AG04450 (cell line): ENCODE measurements at places on chromosomes 7 and 10.

- DNase-seq = no peak
Observed at GRCh38 chr7:54426406-54426805, 115.8 kb upstream of the VSTM2A start.

GRCh38 chr7:32244806-32245345 is 174.7 kb upstream of the PDE1C start:
- DNase-seq = no peak

- no peak for DNase-seq
Observed at GRCh38 chr7:99242682-99243081, 30.0 kb upstream of the MYH16 start.

GRCh38 chr10:16832351-16833080 is 15.3 kb upstream of the RSU1 start:
- peak; percentile 63 for DNase-seq

DNA sequence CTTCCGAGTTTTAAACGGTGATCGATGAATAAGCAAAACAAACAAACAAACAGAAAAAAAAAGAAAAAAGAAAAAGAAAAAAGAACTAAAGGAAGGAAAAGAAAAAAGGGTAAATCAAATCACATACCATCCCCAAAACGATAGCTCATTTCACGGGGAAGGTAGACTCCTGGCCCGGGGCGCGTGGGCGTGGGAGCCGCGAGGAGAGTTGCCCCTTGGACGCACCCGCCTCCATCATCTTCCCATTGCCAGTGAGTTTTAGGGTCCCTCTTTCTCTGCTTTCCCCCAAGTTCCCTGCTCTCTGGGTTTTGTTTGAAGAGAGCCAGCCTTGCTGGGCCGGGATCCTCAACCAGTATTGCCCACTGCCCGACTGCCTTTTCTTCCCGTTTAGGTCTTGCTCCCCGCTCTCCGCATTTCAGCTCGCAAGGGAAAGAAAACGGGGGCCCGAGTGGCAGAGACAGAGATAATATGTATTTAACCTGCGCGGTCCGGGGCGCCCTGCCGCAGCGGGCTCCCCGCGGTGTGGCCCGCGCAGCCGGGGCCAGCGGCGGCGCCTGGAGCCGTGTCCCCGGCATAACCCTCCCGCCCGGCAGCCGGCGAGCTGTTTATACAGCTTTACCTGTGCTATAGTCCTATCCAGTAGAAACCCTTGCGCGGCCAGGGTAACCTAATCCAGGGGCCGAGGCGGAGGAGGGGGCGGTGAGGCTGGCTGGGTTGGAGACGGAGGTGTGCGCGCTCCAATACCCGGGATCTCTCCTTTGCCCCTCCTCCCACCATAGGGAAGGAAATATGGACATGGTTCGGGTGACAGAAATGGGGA is 5.2 kb upstream of the GATA3 start:
- no peak for DNase-seq

GRCh38 chr10:5530846-5531557 is 6.2 kb downstream of the CALML3 start:
- no peak for DNase-seq

DNA sequence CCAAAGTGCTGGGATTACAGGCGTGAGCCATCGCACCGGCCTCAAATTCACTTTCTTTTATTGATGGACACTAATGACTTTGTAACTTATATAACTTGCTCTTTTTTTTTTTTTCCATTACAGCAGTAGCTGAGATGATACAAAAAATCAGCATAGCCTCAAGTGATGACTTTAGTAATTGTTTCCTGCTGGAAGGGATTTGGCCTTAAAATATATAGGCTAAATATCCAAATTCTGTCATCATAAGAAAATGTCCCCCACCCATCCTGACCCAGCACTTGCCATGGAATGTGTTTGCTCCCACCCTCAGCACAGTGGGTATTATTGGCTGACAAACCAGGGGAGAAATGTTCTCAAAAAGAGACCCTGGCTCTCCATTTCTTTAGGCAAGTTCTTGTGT is 1264.1 kb upstream of the AUTS2 start:
- DNase-seq = no peak

DNA sequence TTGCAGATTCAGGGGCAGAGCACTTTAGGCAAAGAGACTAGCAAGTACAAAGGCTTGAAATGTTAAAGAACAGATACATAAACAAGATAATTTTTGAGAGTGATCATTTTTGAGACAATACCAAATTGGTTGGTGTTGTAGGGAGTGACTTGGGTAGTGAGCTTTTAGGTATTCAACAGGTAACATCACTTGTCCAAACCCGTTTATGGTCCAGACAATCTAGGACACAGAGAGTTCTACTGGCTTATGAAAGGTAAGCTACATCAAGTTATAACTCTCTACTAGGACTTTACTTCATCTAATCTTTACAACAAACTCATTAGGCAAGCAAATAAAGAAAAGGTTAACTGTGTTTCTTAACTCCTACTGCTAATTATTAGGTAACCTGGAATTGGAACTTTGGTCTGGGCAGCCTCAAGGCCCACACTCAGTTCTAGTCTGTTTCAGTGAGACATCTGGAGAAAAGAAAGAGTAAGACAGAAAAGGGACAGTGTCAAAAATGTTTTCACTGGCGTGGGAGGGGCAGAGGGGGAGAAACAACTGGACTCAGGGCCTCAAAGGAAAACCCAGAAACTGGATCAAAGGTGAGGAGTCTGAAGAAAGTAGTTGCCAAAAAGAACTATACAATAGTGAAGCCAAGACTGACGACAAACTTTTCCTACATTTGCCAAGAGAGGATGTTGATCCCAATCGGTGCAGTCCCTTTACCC is 39.2 kb downstream of the GNAT3 start:
- DNase-seq = no peak

DNA sequence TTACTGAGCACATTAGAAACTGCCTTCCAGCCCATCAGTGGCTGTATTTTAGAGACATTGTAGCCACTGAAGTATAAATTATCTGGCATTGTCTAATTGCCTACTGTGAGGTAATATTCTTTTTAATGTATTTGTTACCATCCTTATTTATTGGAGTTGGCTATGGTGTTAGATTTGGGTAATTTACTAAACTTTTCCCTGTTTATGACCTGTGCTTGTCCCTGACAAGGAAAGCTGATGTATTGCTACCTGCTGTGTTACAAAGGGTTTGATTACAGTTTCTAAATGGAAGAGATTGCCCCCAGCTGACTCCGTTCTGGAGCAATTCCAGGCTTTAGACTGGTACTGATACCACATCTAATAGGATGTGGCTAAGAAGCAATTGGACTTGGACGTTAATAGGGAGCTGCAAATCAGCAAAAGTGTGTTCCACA is 12.3 kb upstream of the ASCC1 start:
- DNase-seq = no peak

- no peak for DNase-seq
Observed at GRCh38 chr10:98623176-98623575, 176.4 kb upstream of the HPS1 start.

- DNase-seq = no peak
Observed at GRCh38 chr7:105799006-105799405, 77.4 kb downstream of the ATXN7L1 start.

DNA sequence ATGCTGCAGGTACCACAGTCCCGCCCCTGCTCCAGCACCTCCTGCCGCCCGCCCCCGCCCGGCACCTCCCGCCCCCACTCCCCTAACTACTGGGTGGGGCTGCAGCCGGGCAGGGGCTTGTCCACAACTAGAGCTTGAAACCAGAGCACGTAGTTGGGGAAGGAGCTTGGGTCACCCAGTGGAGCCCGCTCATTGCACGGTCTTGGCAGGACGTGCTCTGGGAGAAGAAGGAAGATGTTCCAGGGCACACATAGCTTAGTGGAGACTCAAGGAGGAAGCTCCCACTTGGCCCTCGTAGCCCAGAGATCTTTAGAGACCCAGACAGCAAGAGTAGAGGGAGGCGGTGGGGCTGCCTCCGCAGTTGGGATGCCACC is 692 bp downstream of the IGFBP1 start:
- DNase-seq = no peak

GRCh38 chr10:470339-471003 is 219.0 kb downstream of the DIP2C start:
- DNase-seq = no peak

- no peak for DNase-seq
Observed at GRCh38 chr7:124351950-124352349, 319.1 kb upstream of the TMEM229A start.

- DNase-seq = no peak
Observed at GRCh38 chr7:142301923-142302550, 44.2 kb upstream of the PRSS58 start.

DNA sequence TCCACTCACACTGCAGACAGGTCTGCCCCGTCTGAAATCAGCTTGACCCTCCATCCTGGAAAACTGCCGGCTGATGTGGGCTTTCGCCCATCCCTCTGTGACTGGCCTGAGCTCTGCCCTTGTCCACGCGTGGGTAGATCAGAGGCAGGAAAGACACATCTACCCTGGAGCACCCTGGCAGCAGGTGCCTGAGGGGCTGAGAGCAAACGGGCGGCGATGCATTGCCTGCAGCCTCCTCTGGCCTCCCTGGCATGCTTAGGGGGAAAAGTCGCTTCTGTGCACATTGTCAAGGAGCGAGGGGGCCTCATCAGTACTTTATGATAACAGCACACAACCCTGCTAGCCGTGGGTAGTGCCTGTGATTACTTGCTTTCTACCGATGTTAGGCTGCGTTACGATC is 109.4 kb downstream of the ADARB2 start:
- DNase-seq = no peak

GRCh38 chr7:101818287-101819071 is 1.1 kb downstream of the CUX1 start:
- no peak for DNase-seq

DNA sequence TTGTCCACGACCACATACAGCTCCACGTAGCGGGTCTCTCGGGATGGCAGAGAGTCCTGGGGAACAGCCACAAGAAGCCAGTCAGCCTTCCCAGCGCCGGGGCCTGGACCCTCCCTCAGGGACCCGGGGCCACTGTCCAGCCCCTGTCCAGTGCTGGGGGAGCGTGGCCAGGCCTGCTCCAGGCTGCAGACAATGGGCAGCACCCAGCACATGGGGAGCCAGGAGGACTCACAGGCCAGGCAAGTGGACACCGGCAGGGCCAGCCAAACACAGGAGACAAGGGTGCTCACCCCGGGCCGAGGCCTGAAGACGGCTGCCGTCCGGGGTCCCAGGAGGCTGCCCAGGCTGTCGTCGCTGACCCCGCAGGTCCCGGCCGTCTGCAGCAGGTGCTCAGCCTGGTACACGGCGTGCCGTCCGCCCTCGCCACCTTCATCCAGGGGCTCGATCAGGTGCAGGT is 3.7 kb downstream of the ADAM8 start:
- DNase-seq = no peak

DNA sequence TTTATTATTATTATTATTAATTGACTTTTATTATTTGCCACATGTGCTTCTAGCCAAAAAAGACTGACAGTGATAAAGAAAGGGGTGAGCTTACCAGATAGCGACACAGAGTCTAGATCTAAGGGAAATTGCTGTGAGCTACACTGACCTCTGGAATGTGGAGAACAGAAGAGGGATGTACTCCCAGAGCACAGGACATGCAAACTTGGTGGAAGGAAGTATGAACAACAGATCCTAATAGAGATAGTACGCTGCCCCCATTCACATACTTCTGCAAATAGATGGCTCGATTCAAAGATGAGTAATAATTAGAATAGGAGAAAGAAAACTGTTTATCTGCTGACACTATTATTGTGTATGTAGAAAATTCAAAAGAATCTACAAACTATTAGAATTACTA is 109.3 kb upstream of the HPS1 start:
- DNase-seq = no peak

- DNase-seq = no peak
Observed at GRCh38 chr10:58568428-58568935, 55.8 kb downstream of the BICC1 start.

DNA sequence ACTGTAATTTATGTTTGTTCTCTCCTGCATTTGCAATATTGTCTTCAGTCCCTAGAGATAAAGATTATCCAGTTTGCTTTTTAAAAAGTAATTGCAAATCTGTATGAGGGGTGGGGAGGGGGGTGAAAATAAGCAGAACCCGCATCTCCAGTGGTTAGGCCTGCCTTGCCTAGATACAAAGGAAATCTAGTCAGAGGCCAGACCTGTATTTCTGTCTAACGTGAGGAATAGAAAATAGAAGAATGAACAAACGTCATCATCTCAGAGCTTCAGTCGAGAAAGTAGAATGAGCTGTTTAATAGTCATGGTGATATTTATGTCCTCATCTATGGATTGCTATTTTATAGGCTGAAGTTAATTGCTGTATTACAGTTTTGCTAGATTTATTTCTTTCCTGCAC is 284.2 kb downstream of the BICC1 start:
- DNase-seq = no peak

GRCh38 chr10:36423821-36424248 is 701.6 kb upstream of the ANKRD30A start:
- DNase-seq = no peak

GRCh38 chr7:23685731-23686130 is 5.7 kb downstream of the FAM221A start:
- no peak for DNase-seq

DNA sequence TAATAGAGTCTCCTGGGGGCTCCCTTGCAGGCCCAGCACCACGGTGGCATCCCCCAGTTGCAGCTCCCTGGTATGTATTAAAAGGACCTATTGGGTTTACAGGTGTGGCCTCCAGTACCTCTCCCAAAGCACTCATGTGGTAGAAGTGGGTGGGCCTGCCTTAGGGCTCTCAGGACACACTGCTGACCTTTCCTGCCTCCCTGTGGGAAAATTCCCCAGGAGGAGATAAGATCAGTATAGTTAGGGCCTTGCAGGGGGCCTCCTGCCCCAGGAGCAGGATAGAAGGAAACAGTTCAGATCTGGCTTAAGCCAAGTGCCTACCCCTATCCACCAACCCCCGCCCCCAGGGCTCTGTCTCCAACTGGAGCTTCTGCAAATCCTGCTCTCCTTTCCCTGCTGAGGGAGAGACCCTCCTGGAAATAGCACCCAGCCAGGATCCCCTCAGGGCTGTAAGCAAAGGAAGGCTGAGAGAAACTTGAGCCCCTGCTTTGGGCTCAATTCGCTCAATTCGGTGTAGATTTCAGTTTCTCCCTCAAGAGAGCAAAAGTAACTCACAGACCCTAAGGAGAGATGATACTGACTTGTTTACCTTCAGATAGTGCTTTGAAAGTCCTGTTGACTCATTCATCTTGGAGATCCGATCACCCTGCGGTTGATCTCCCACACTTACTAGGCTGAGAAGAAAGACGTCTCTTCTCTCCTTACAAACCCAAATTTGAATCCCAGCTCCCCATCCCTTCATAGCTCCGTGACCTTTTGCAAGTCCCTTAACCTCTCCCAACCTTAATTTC is 130.6 kb downstream of the WDR11 start:
- DNase-seq = no peak

DNA sequence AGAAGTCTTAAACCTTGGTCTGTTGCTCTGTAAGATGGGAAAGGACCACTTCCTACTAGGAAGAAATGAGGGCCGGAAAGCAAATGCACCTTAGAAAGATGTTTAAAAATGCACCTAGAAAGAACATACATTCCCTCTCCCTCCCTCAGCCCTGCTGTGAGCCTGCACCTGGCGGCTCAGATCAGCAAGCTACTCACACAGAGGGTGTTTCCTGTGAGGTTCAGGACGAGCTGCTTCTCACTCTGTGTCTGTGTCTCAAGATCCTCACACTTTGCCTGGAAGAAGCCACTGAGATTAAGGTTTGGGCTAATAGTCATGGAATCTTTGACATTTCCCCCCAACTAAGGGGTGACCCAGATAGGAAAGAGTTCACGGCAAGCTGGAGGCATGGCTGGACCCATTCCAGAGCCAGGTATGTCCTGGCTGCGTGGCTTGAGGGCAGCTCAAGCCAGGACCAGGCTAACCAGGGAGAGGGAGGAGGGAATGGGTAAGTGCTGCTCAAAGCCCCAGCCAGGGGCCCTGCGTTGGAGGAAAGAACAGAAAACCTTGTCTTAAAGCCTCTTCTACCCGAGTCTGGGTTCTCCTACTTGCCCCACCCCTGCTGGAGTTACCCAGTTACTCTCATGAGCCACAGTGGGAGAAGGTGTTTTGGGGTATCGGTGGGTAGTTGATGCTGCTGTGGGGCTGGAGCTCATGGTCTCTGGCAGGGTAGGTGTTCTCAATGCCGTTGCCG is 47.5 kb downstream of the PODXL start:
- no peak for DNase-seq
